ENCODE measurements at places on chromosomes 13 and 19. TPM values are rescaled to one million over a fixed set of nuclear protein-coding genes. Genes with fewer than 3 reads are reported as not detected.
A peak's percentile ranks its signal among the peaks of the same experiment; 100 is the strongest.

DNA sequence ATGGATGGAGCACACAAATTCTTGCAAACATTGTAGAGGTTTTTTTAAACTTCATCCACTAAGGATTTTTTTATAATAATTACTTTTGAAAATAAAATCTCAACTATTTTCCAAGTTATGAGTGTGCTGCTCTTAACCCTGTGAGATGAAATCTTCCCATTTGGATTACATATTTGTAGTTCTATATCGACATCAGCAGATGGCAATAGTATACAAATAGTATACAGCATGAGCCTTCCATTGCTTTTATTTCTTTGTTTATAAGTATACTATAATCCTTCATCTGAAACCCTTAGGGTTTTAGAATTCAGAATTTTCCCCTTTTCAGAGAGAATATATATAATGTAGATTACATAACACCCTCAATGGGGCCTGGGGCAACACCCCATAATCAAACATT, 70.5 kb downstream of the GJA3 start:
- H3K36me3 ChIP-seq: peaks cover 5% of the 10 kb centered on the region
- H3K4me3 ChIP-seq: no peak overlapping the region
- no peak overlapping the region for H3K27ac ChIP-seq
- no peaks in the 10 kb centered on the region for H3K27me3 ChIP-seq

PGLYRP2 gene
- total RNA-seq: not detected

GRCh38 chr13:96821381-96821780, 172.9 kb downstream of the OXGR1 start:
- H3K27me3 ChIP-seq: no peaks in the 10 kb centered on the region
- H3K27ac ChIP-seq: no peak overlapping the region
- H3K4me1 ChIP-seq: peaks cover 2% of the 10 kb centered on the region
- DNase-seq: no peak

DNA sequence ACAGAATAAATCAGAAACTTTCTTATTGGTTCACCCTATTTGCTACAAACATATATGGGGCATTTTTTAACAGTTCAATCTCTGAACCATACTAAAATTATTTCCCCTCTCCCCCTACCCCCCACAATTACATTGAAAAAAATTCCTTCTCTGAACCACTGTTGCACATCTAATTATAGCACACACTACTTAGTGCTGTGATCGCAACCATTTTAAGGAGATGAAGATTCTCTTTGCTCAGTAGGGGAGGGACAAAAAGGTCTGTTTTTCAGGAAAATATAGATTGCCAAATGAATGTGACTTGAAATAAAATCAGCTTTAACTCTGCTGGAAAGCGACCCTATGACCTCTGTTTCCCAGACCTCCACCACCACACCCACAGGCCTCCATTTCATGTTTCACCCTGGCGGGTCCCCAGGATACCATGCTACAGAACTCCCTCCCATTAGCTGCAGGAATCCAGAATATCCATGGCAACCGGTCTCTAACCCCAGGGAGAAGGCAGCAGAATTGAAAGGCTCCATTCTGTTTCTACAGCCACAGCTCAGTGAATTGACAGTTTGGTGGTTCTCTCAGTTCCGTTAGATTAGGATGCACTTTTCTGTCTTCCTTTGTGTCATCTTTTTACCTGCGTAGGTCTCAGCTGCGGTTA, 286.3 kb downstream of the TBC1D4 start:
- no peak overlapping the region for H3K4me3 ChIP-seq
- no peak overlapping the region for H3K27ac ChIP-seq
- no peak for DNase-seq
- no peaks in the 10 kb centered on the region for H3K36me3 ChIP-seq

DNA sequence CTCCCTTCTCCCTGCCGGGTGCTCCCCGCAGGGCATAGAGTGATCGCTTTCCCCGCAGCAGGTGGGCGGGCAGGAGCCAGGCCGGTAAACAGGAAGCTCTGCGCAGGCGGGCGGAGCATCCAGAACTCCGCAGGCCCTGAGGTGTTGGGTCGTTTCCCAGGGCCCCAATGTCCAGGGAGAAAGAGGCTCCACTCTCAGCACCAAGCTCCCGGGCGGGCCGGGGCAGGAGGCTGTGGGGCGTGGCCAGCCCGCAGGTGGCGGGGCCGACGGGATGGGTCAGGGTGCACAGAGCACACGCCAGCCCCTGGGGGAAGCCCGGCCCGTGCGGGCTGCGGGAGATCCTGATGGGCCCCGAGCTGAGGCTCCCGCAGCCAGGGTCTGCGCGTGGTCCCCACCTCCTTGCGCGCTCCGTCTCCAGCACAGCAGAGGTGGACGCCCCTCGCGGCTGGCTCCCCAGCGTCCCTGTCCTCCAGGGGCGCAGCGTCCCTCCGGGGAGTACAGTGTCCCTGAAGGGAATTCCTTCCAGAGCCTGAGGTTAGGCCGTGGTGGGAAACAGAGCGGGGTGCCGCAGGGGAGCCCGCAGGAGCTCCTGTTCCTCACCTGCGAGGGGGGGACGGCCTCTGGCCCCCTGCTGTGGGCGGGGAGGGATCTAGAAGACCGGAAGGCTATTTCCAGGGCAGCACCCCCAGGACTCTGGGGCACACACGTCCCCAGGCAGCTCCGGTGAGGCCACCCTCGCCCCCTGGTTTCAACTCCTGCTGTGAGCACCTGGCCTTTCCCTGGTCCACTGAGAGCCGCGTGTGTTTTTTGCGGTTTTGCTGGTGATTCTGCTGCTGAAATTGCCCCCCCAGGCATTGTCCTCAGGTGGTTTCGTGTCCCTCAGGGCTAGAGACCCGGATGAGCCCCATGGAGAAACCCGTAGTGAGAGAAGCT, 12.2 kb downstream of the PIP5K1C start:
- H3K27me3 ChIP-seq: no peaks in the 10 kb centered on the region
- DNase-seq: peak; percentile 71
- H3K4me3 ChIP-seq: peak overlapping the region; percentile 51
